HS-27A (cell line): ENCODE measurements at places on chromosomes 7 and 10.
A peak's percentile ranks its signal among the peaks of the same experiment; 100 is the strongest.

- no peak for DNase-seq
Measured at GRCh38 chr10:69409968-69410367, 6.8 kb downstream of the TACR2 start.

DNA sequence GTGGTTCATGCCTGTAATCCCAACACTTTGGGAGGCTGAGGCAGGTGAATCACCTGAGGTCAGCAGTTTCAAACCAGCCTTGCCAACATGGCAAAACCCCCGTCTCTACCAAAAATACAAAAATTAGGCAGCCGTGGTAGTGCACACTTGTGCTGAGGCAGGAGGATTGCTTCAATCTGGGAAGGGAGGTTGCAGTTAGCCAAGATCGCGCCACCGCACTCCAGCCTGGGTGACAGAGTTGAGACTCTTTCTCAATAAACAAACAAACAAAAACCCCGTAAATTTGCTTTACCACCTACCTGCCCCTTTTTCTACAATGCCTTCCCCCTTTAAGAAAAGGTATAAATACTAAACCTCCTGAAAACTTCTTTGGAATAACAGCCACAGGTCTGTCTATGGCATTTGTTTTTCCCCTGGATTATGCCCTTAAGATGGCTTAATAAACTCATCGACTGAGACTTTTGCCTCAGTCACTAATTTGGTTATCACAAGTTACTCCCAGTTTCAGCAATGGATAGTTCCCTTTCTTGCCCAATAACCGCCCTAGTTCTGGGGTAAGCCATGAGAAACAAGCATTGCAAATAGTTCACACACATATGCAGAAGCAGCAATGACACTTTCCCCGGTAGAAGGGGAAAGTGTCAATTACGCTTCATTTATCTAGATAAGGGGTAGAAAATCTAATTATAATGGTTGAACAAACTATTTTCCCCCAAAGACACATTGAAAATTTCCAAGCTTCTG is 52.8 kb upstream of the SVIL start:
- DNase-seq: no peak

DNA sequence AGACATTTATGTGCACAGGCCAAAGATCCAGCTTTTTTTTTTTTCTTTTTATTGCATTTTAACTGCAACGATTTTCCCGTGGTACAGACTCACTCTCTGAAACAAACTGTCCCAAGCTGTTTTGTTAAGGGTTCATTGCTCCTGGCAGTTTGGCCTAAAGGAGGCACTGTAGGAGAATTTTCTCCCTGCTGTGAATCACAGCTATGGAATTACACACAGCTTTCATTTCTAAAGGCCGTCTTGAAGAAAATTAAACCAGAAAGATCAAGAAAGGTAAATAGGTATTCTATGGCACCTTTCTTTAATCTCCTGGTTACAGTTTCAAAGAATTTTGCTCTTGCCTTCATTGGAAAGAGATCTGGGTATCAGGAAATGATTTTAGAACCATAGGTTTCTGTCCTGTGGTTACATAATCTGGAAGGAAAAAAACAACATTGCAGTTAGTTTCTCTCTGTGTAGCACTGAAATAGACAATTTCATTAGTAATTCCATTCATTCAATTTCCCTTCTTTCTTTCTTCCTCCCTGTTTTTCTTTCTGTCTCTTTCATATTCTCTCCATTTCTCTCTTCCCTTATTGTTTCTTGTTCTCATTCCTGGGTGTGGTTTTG is 51.2 kb downstream of the PDK4 start:
- peak; percentile 1 for DNase-seq

DNA sequence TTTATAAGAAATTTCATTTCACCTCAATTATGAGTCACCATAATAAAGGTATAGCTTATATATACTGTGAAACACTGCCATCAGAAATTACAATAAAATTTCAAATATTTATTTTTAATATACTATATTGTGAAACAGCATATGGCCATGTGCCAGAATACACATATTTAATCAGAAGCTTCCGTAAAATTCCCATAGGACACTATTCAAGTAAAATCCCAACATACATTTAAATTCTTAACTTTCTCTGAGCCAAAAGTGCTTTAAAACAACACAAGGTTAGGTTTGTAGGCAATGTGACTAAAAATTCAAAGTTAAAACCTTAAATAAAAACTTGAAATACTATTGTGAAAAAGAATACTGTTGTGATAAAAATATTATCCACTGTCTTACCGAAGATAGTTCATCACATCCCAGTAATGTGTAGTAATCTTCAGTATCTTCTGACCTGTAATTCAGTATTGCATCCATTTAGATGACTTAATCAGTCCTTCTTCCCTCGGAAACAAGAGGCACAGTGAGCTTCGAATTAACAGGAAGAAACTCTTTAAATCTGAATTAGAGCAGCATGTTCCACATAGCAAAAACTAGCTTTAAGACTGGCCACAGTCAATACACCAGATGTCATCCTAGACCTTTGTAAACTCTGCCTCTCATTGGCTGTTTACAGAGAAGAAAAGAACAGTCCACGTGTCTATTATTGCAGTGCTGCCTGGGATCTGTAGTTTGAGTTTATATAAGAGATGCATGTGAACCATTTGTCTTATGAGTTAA is at the start of gene DNAJC12:
Gene DNAJC12, minus strand, starts transcription at position 648 of the 774 bp plus-strand sequence. Its CDS starts 177 bp downstream, at position 471.
- no peak for DNase-seq

- DNase-seq: no peak
Measured at GRCh38 chr7:74164985-74165456, 9.1 kb upstream of the EIF4H start.

DNA sequence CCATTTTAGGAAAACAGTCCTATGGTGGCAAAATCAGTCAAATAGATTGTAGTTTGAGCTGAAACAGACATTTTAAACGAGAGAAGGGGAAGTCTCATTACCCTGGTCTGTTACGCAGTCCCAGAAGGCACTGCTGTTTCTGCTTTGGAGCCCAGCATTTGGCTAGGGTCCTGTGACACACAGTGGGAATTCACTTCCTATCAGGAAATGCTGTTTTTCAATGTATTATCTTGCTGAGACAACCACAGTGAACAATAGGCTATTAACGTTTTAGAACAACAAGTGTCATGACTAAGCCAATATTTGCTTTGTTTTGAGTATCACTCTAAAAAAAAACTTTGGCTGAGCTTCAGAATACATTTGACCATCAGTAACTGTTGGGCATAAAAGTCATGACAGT is 74.1 kb downstream of the ADD3 start:
- DNase-seq: no peak

- no peak for DNase-seq
Measured at GRCh38 chr7:37488163-37488764, 39.6 kb upstream of the ELMO1 start.

DNA sequence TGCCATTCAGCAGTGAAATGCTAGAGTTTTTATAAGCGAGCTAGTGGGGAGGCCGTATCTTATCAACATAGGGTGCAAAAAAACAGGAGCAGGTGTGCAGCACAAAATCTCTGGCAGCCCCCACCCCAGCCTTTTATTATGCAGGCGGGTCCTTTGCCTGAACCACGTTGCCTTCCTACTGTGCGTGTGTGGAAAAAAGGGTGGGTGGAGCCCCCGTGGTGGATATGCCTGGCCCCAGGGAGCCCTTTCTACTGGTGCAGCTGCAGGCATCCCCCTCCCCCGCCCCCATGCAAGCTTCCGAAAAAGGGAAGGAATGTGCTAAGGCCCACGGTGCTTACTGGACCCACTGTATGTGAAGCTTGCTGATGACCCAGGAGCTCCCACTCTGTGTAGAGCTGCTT is 175.9 kb downstream of the USP6NL start:
- DNase-seq: no peak

GRCh38 chr7:39922580-39922979 is 27.5 kb upstream of the CDK13 start:
- DNase-seq: no peak

- DNase-seq: no peak
Measured at GRCh38 chr7:128781126-128781525, 5.5 kb upstream of the OPN1SW start.

DNA sequence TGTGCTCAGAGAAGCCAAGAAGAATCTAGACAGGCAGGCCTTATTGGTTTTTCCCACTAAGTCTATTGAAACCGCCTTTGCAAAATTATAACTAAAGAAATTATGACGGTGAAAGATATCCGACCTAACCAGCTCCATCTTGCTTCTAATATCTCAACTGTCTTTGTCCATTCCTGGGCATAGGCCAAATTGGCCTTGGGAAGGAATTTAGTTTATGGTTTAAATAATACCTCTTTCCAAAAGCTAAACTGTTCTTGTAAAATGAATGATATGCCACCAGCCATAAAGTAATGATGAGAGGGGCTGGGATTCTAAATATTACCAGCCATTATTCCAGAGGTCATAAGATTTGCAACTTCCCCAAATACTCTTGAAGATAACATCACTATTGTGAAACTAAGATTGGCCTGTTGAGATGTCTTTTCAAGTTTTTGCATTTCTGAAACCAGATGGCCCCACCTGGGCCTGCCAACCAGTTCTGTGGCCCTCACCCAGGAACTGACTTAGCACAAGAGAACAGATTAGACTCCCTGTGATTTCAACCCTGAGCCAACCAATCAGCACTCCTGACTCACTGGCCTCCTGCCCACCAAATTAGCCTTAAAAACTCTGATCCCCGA is 41.2 kb upstream of the SLC35G1 start:
- DNase-seq: no peak

- no peak for DNase-seq
Measured at GRCh38 chr10:116169782-116170445, 103.1 kb downstream of the GFRA1 start.
